ENCODE measurements at places on chromosomes 1 and 21. TPM values are rescaled to one million over a fixed set of nuclear protein-coding genes. Genes with fewer than 3 reads are reported as not detected.

The FLG2 gene
- not detected for polyA plus RNA-seq

The ADAM15 gene
- polyA plus RNA-seq: 111 TPM

The CDK11B gene
- polyA plus RNA-seq: 39.6 TPM

The TRIM33 gene
- 9.5 TPM for polyA plus RNA-seq

The ABCA4 gene
- 0.21 TPM for polyA plus RNA-seq

The FBLIM1 gene
- polyA plus RNA-seq: 15.8 TPM

The PLCH2 gene
- 2.1 TPM for polyA plus RNA-seq

The TAS1R1 gene
- polyA plus RNA-seq: 0.08 TPM

The AMY1B gene
- 2.7 TPM for polyA plus RNA-seq

The LCE3D gene
- polyA plus RNA-seq: not detected

The ZSWIM5 gene
- 0.96 TPM for polyA plus RNA-seq

The MCOLN3 gene
- polyA plus RNA-seq: 0.84 TPM

The LRRC41 gene
- polyA plus RNA-seq: 21.6 TPM

The NCF2 gene
- 193 TPM for polyA plus RNA-seq

The MEF2D gene
- 23.3 TPM for polyA plus RNA-seq

The C1orf185 gene
- not detected for polyA plus RNA-seq

The DCAF6 gene
- 20.8 TPM for polyA plus RNA-seq

The NR0B2 gene
- polyA plus RNA-seq: 6.0 TPM

The SPATA46 gene
- polyA plus RNA-seq: not detected

The LRRC38 gene
- 0.07 TPM for polyA plus RNA-seq

The SPATA1 gene
- 0.71 TPM for polyA plus RNA-seq

The NTMT2 gene
- not detected for polyA plus RNA-seq
